Activated T-helper 1 cell treated with anti-CD3 and anti-CD28 coated beads, Interleukin-2, amount 50 U/mL, for 16 hours (primary cell): ENCODE measurements at places on chromosomes 7 and 10.

- DNase-seq = no peak
Measured at GRCh38 chr7:126657137-126657536, 595.6 kb downstream of the GRM8 start.

DNA sequence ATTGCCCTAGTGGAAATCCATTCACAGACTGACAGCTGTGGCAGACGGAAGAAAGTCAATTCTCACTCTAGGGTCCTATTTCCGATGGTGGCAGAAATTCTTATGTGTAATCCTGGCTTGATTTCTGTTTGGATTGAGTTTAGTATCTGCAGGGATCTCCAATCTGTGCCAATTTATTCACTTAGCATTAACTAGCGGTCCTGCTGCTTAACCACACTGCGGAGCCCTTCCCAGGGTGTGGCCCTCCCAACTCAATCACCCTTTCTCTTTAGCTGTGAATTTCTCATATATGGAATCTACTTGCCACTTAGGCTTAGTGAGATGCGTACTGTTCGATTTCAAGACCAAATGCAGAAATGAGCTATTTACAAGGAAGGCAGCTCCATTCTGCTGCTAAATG is 215.7 kb downstream of the SFMBT2 start:
- DNase-seq = no peak

- no peak for DNase-seq
Measured at GRCh38 chr10:131859341-131860020, 41.3 kb upstream of the PPP2R2D start.

DNA sequence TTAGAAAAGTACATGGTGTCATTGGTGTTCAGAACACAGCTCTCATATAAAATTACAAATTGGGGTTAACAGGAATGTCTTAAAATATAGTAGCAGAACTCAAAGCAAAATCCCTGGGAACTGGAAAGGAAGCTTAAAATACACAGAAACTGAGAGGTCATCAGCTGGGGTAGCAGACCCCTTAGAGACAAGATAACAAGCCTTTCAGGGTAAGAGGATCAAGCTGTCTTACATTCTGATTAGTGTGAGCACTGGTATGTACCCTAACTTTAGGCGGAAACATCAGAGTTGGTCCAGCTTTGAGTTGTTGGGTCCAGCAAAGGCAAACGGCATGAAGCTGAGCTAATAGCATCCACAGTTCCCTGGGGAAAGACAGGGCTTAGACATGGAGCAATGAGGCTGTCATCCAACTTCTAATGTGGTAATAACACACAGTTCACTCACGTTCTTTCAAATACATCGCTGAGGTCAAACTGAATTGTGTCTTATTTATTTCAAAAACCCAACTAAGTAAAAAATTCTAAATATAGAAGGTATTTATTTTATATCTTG is 32.6 kb downstream of the ARHGAP21 start:
- no peak for DNase-seq

GRCh38 chr10:60848126-60848525 is 69.8 kb downstream of the CDK1 start:
- no peak for DNase-seq

DNA sequence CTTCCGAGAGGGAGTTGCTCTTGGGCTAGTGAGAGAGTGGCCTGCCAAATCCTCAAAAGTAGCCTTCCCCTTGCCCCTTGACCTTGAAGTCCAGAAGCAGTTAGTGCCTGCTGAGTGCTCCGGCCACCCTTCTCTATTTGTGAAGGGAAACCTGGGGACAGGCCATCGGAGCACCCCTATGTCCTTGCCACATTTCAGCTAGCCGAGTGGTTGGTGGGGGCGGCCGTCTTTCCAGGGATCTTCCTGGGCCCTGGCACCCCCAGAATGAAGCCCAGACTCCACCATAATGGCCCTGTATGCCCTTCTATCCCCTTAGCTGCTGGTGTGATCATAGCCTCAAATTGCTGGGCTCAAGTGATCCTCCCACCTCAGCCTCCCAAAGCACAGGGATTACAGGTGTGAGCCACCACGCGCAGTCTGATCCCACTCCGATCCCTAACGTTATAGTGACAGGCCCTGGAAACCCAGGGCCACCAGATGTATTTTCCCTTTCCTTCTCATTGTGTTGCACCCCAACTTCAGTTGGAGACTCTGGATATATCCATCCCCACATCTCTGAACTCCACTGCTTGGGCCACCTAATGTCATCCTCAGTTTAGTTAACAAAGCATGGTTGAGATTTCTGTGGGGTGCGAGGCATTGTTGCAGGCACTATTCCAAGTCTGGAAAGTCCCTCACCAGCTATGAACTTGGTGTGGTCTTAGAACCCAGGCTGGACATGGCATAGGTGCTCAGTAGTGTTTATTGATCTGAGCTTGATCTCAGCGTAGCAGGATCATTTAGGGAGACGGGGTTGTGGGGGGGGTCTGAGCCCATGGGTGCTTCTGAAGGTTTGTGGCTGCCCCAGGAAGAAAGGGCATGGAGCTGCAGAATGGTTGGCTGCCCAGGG is 1.6 kb downstream of the TSPAN14 start:
- no peak for DNase-seq
